ENCODE measurements at places on chromosomes 3 and 15.
A peak's percentile ranks its signal among the peaks of the same experiment; 100 is the strongest.

DNA sequence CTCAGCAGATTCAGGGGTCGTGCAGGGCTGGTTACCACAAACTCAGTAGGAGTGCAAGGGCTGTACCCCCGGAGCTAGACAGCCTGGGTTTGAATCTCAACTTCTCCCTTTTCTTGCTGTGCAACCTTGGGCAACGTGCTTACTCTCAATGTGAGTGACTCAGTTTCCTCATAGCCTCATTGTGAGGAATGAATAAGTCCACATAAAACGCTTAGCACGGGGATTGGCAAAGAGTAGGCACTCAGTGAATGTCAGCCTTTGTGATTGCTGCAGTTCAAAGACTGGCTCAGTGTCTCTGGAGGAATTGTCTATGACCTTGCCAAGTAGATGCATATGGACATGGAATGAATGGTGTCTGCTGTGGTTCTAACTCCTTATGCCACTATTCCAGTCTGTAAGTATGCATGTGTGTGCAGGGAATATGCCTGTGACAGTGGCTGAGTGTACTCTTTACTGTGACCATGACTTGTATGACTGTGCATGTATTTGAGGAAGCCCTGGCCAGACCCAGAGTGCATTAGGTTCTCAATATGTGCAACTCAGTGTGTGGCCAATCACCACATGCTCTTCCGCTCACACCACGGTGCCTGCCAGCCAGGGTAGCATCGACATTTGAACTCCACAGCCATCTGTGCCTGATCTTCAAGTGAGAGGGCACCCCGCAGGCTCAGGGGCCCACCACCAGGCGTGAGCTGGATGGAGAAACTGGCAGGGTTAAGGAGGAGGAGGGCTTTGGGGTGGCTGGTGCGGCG lies 900 bp upstream of the HYAL3 start:
- DNase-seq = peak; percentile 61

DNA sequence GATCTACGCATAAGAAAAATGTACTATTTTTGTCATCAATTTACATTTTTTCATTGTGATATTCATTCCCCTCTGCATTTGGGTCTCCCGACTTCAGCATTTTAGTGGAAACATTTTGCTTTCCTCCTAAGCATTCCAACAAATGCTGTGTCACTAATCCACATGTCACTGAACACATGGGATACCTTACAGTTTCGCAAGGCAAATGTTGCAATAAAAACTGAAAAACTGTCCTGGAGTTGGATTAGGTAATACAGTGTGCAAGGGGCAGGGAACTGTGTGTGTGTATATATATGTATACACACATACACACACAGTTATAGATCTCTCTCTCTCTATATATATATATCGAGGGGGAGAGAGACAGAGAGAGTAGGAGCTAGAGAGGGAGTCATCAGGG lies 632.2 kb downstream of the MAGI1 start:
- DNase-seq = peak; percentile 55

GRCh38 chr3:54121414-54122323 lies 683 bp upstream of the CACNA2D3 start:
- DNase-seq = no peak

DNA sequence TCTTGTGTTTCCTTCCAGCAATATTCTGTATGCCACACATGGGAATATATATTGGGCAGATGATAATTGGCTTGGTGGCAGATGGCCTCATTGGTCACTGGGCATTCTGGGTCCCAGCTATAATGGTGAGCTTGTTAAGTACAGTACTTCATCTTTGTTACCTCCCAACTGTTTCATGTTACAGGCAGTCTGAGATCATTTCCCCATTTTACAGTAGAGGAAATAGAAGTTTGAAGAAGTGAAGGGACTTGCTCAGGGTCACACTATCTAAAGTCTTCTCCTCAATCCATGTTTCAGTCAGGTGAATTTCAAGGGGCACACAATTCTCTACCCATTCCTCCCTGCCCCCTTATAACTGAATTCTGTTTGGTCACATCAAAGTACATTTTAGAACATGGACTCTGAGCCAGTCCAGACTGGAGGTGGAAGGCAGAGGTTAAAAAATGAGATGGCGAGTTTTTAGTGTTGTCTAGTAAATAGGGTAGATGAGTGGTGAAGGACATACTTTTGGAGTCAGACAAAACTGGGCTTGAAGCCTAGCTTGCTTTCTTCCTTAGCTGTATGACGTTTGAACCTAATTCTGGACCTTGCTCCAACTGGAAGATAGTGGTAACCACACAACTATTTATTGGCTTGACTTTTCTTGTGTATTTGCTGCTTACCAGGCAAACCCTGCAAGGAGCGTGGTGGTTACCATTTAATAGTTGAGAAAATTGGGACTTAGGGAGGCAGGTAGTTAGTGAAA lies 2.5 kb downstream of the EEFSEC start:
- DNase-seq = no peak

DNA sequence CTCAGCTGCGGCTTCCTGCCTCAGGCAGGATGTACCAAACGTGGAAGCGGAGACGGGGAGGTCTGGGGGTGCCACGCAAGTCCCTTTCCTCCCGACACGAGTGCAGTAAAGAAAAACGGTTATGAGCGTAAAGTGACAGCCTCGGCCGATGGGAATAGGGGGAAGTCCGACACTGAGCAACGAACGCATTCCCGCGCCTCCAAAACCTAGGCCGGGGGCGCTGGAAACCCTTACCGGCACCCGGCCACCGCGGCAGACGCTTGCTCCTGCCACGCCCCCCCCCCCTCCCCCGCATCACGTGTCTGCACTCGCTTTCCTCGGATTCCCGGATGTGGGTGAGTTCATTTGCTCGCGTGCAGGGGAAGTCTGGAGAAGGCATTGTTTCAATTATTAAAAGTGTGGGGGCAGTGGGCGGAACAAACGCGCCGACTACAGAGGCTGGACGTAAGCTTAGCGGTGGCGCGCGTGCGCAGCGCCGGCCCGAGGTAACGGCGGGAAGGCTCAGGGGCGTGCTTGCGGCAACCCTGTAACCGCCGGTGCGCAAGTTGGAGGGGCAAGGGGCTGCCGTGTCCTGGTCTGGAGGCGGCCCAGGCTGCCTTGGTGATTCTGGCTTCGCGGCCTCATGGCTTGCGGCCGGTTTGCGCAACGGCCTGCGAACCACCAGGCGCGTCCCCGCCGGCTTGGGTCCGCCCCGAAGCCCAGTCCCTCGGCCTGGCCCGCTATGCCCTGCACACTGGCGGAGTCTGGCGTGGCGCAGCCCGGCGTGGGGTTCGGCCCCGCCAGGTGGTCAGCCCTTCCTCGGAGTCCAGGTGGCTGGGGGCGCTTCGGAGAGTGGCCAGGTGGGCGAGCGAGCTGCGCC lies at the start of the genes ANAPC13 and CEP63:
Gene ANAPC13 (minus strand): TSS at position 268 of the 859 bp plus-strand sequence. CDS start 3,081 bp downstream, outside the sequence.
Gene CEP63 (plus strand): TSS at position 340 of the 859 bp plus-strand sequence. CDS start 9,264 bp downstream, outside the sequence.
- peak; percentile 99 for DNase-seq

DNA sequence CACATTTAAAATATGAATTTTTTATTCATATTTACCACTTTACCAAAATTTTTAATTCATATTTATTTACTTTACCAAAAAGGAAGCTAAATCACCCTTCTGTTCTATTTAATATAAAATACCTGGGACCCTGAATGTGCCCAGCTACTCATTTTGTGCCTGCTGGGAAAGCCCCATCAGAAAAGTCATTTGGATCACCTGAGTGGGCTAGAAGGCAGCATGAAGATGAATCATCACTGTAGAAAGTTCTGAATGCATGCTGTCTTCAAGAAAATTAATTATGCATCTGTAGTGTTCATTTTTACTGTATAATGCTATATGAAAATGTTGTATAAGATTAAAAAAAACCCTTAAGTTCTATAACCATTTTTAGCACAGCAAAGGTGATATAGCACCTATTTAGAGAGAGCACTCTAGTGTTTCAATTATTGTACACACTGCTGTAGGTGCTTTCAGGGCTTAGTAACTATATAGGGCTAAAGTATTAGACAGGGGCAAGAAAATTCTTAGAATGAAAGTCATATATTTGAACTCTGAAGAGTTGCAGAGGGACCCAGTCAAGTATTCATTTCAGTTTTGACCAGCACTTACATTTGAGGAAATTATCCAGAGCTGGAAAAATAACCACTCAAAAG lies 175.1 kb downstream of the NFKBIZ start:
- DNase-seq = no peak

GRCh38 chr3:160810362-160811236 lies 54.6 kb downstream of the PPM1L start:
- DNase-seq = peak; percentile 27

DNA sequence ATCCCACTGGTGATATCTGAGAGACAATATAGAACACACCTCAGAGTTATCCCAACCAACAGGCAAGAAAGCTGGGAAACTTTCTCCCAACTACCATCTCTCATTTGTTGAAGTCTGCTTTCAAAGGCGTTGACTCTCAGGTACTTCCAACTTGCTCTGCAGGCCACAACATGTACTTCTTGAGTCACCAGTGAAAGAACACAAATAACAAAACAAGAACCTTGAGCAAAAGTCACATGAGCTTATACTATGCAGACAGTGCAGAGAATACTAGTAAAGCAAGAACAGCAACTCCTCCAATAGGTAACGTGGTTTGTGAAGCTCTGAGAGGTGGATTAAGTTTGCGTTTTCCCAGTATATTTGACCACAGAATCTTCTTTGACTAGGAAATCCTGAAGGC lies 20.6 kb downstream of the SNTN start:
- DNase-seq = no peak

DNA sequence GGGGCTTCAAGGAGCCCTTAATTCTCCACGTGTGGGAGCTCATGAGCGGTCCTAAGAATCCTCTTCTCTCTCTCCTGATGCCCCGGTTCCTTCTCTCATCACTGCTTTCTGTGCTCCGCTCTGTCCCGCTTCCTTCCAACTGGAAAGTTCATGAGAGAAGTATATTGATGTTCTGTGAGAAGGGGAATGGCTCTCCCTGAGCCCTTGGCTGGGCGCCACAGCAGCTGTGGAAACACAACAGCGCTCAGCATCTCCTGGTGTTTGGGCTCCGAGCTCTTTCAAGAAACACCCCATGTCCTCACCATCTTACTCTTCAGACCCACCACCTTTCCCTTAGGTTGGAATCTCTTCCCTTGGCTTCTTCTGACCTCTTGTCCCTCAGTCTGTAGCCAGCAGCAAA lies 161.7 kb downstream of the VGLL4 start:
- DNase-seq = peak; percentile 69

DNA sequence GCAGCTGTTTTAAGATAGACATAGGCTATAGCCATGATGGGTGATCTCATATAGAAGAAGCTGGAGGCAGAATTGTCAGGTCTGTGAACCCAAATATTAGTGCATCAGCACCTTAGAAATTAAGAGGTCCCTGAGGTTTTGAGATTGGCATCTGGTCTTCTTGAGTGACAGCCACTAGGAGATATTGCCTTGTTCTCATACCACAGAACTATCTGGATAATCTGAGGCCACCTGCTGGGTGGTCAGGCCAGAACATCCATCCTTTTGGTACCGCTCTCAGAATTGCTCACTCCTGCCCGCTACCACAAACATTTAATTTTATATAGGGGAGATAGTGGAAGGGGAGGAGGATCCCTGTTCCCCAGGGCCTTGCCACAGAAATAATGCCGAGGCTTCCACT lies 210.6 kb upstream of the ZPLD1 start:
- peak; percentile 62 for DNase-seq

GRCh38 chr3:151002003-151002981 lies 29.8 kb upstream of the CLRN1 start:
- no peak for DNase-seq

GRCh38 chr3:172750368-172751174 lies at the start of gene ECT2:
ECT2 (plus strand) TSS chr3:172750726; CDS start chr3:172754531, 3,805 bp downstream.
- peak; percentile 100 for DNase-seq

DNA sequence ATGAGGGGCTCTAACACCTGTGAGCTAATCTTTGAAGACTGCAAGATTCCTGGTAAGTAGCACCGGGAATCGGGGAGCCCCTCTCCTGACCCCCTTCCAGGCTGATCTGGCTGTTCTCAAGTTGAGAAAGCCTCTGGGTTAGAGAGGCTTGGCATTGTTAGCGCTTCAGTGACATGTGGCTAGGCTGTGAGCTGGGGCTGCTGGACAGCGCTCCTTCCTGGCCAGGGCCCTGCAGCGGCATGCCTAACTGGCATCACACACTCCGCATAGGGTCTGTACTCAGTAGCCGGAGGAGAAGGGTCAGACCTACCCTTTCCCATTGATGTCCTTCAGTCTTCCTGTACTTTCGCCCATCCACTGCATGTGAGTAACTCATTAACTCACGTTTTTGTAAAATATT lies 7.4 kb downstream of the IVD start:
- DNase-seq = no peak

DNA sequence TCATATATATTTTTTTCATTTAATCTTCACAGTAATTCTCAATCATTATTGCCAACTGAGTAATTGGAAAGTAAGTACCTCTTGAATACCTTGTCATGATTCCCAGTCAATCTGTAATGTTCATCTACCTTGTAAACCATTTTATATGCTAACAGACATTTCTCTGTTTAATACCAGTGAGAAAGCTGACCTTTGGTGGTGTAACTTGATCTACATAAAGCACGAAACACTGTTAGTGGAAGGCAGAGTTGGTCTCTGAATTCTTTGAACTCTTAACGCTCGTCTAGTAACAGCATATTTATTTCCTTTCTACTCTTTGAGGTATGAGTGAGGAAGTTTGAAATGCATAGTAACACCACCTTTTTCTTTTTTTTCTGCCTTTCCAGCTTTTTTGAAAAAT lies 59.5 kb downstream of the SLC25A26 start:
- no peak for DNase-seq

GRCh38 chr3:30020380-30020779 lies 586.0 kb upstream of the TGFBR2 start:
- DNase-seq = no peak

DNA sequence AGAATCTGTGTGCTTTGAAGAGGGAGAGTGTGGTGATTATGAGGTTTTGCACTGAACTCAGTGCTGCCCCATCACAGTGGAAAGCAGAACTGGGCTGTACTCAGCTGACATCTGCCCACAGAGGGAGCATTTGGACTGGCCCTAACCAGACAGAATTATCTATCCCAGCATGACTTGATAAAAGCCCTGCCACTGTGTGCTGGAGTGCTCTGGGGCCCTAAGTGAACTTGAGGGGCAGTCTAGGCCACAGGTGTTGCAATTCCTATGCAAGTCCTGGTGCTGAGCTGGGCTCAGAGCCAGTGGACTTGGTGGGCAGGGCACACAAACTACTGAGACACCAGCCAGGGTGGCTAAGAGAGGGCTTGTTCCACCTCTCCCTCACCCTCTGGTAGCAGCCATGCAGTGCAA lies 269.2 kb upstream of the CTNNB1 start:
- no peak for DNase-seq

GRCh38 chr3:10693457-10693856 lies 122.6 kb upstream of the SLC6A11 start:
- DNase-seq = peak; percentile 3

- DNase-seq = no peak
Observed at GRCh38 chr3:17949101-17949500, 206.7 kb upstream of the TBC1D5 start.

GRCh38 chr3:149977386-149977785 lies 6.7 kb upstream of the PFN2 start:
- DNase-seq = no peak

GRCh38 chr3:118938183-118938961 lies 96.3 kb downstream of the IGSF11 start:
- no peak for DNase-seq

DNA sequence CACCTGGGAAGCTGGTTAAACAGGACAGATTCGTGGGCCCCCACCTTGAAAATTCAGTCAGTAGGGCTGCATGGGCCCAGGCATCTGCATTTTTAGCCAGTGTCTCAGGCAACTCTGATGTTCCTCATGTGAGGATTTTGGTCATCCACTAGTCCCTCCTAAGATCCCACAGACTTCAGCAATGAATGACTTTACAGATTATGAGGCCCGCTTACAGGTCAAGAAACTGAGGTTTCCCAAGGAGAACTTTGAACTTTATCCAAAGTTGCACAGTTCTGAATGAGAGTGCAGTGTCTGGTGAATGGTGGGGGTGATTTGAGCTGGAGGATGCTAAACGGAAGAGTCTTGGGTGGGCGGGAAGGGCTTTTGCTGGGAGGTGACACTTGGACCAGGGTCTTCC lies 27.2 kb downstream of the SLC6A6 start:
- DNase-seq = no peak

All from foreskin fibroblast (primary cell).